Stimulated activated naive B cell treated with anti-CD40 and anti-IgM and Interleukin-4, amounts not matched to agents 10 μg/mL and 1 μg/mL and 100 μg/mL, for 72 hours (primary cell): ENCODE measurements at places on chromosomes 16 and 17.

- DNase-seq = no peak
Observed at GRCh38 chr17:50893183-50893993, 27.2 kb upstream of the TOB1 start.

- no peak for DNase-seq
Observed at GRCh38 chr17:32992321-32993033, 830 bp downstream of the SPACA3 start.

DNA sequence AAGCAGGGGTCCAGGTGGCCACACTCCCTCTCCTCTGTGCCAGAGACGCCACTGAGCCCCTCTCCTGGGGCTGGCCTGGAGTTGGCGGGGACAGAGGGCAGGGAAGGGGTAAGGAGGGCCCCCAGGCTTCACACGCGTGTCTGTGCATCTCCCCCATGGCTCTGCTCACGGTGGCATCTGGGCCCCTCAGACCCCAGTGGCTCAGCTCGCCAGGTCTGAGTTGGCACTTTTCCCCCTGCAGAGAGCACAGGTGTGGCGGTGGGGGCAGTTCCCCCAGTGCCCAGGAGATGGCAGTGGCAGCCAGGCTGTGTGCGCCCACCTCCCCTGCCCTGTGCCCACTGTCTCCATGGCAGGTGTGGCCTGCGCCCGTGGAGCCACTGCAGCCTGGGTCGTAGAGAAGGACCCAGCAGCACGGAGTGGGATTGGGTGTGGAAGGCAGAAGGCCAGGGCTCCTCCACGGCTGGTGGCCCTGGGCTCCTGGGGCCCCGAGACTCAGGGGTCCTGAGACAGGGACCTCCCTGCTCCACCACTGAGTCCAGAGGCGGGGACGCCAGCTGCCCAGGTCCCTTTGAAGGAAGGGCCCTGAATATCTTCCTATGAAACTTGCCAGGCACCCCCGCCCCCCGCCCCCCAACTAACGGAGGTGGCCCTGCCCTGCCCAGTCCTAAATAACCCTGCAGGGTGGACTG lies 4.3 kb upstream of the APRT start:
- DNase-seq = peak; percentile 49

DNA sequence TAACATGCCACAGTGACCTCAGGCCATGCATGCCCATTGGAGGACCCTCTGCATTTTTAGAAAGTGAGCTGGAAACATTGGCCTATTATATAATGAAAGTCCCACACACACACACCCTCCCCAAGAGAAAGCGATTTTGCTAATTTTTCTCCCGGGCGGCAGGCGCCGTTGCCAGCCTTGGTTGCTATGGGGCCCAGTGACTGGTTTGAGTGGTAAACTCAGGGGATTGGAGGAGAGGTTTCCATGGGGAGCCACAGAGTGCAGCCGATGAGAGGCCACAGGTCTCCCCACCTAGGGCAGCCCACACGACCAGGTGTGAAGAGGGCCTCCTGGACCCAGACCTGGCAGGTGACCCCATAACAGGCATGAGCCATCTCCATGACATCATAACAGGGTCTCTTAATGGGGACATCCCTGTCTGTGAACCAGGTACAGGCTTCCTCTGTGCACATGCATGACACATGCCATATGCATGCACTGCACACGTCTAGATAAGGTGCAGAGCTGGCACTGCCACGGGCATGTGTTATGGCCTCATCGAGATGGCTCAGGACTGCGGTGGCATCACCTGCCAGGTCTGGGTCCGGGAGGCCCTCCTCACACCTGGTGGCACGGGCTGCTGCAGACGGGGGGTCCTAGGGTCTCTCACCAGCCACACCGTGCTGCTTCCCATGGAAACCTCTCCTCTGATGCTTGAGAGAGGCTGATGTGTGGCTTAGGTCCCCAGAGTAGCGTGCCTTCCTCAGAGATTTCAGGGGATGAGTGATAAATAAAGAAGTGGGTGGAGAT lies 144.1 kb downstream of the RBFOX3 start:
- no peak for DNase-seq

DNA sequence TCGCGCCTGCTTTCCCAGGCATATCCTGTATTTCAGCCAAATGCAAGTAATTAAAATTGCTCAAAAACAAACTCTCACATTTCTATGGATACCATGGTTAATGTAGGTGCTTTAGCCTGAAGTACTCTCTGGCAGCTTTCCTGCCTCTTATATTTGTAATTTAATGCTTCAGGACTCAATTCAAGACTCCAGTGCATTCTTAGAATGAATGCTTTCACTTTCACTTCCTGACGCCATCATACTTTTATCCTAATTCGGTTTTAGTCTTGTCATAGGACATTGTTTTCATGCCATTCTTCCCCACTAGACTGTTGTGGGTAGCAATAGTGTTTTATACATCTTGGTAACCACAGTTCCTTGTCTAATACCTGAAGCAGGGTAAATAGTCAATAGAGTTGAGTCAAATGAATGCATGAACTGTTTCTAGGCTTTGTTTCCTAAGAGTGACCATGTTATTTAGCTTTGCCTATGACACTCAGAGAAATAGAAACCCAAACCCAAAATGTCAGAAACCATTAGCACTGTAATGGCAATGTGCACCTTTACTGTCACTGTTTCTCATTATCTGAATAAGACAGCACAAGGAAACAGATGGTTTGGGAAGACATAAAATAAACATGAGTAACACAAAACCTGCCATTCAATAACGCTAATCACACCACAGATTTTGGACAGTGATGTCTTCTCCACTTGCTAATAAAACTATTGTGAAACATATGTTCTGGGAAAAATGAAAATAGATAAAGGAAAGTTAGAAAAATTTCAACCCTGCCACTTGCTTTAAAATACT lies 705.5 kb downstream of the CDH11 start:
- DNase-seq = no peak

GRCh38 chr17:81416612-81417011 lies 21.4 kb downstream of the BAHCC1 start:
- no peak for DNase-seq

GRCh38 chr17:9509236-9509816 lies 66.3 kb downstream of the STX8 start:
- DNase-seq = no peak

GRCh38 chr17:39508987-39509386 lies 47.7 kb downstream of the CDK12 start:
- DNase-seq = no peak

GRCh38 chr17:688100-688989 lies 26.3 kb downstream of the VPS53 start:
- DNase-seq = no peak

GRCh38 chr17:35764123-35764991 lies 3.7 kb downstream of the C17orf50 start:
- DNase-seq = peak; percentile 86

GRCh38 chr16:27781195-27781524 lies 231.2 kb downstream of the KATNIP start:
- no peak for DNase-seq

- no peak for DNase-seq
Observed at GRCh38 chr16:54341892-54342776, 55.5 kb upstream of the IRX3 start.

DNA sequence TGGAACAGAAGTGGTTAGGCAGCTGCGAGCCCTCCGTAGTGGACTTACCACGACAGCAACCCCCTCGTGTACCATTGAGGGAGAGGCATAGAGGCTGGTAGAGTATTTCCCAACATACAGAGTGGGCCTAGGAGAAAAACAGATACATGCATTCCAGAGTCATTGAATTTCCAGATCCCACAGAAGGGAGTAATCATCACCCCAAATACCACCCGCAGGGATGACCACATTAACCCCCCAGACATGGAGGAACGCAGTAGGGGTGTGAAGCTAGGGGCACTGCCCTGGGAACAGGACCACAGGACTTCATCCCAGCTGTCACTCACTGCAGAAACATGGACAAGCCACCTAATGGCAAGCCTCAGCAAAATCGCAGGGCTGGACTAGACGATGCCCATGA lies 44.7 kb upstream of the ICAM2 start:
- no peak for DNase-seq

GRCh38 chr17:28949185-28950016 lies 1.9 kb downstream of the PHF12 start:
- DNase-seq = peak; percentile 78

DNA sequence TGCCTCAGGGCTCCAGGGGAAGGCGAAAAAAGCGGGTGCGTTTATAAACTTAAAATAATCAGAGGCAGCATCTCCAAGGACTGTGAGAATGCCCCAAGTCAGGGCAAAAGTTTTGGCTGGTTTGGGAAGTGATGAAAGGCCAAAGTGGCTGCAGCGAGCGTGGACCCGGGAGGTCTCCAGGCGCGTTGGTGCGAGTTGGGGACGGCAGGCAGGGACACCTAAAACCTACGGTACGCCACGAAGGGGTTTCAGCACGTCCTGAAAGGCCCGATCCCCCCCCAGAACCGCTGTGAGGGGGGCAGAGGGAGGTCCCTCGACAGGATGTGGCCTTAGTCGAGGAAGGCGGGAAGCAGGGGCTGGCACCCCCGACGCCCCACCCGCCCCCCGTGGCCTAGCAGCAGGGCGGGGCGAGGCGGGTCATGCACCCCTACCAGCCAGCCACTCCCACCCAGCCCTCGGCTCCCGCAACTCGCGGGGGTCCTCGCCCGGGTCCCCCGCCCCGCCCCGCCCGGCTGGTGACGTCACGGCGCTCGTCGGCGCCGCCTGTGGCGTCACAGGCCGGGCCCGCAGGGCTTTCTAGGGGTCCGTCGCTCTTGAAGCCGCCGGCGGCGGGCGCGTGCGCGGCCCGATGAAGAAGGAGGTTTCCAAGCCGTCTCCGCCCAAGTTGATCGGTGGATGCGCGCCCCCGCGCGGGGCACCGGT lies at the start of gene MYCBPAP:
MYCBPAP (plus strand) TSS at position 569 of the 702 bp plus-strand sequence. CDS start 236 bp downstream, outside the sequence.
- DNase-seq = peak; percentile 70

DNA sequence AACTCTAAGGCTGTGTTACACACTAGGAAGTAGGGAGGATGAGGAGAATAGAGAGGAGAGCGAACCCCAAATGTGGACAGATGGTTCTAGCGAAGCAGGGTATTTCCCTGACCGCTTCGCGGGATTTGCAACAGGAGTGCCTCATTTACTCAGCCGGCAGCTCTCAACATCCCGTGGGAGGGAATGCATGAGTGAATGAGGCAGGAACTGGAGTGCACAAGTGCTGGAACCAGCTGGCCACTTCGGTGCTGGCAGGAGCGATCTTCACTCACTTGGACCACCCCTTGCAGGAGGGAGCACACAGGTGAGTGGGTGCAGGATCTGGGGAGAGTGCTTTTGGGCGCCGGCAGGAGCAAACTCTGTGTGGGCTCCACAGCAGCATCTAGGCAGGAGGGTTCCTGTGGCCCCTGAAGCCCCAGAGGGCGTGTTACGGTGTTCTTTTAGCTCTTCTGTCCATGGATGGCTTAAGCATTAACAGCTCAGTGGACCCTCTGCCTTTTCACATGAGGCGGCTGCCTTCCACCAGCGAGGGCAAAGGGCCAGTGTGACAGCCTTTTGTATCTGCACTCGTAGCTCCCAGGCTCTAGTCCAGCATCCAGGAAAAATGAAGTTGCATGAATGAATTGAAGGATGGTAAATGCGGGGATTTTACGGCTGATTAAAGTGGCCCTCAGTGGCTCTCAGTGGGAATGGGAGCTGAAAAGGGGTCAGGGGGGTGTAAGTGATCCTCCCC lies 17.4 kb upstream of the ZNHIT3 start:
- no peak for DNase-seq

- no peak for DNase-seq
Observed at GRCh38 chr17:45828171-45828570, 16.5 kb upstream of the SPPL2C start.

GRCh38 chr17:5580969-5581368 lies 3.3 kb downstream of the NLRP1 start:
- no peak for DNase-seq

- DNase-seq = peak; percentile 42
Observed at GRCh38 chr17:27294689-27295630, 1.0 kb downstream of the WSB1 start.

GRCh38 chr17:11138023-11138422 lies 103.0 kb upstream of the SHISA6 start:
- DNase-seq = no peak

GRCh38 chr16:47888142-47888541 lies 267.7 kb downstream of the ABCC12 start:
- no peak for DNase-seq

DNA sequence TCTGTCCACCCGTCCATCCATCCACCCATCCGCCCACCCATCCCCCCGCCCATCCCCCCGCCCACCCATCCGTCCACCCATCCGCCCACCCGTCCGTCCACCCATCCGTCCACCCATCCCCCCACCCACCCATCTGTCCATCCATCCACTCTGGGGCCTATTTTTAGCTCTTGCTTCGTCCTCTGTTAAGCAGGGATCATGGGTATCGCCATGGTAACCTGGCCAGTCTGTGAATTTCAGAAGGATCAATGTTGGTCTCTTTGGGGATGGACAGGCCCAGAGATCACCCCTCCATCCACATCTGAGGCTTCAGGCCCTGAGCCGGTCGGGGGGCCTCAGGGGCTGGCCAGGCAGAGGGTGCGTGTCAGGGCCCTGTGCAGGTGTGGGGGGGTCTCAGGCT lies 15.2 kb upstream of the DPEP1 start:
- DNase-seq = no peak

- peak; percentile 21 for DNase-seq
Observed at GRCh38 chr17:1039511-1040215, 42.7 kb downstream of the TIMM22 start.

GRCh38 chr16:58119509-58119845 lies 9.7 kb downstream of the CFAP20 start:
- no peak for DNase-seq

DNA sequence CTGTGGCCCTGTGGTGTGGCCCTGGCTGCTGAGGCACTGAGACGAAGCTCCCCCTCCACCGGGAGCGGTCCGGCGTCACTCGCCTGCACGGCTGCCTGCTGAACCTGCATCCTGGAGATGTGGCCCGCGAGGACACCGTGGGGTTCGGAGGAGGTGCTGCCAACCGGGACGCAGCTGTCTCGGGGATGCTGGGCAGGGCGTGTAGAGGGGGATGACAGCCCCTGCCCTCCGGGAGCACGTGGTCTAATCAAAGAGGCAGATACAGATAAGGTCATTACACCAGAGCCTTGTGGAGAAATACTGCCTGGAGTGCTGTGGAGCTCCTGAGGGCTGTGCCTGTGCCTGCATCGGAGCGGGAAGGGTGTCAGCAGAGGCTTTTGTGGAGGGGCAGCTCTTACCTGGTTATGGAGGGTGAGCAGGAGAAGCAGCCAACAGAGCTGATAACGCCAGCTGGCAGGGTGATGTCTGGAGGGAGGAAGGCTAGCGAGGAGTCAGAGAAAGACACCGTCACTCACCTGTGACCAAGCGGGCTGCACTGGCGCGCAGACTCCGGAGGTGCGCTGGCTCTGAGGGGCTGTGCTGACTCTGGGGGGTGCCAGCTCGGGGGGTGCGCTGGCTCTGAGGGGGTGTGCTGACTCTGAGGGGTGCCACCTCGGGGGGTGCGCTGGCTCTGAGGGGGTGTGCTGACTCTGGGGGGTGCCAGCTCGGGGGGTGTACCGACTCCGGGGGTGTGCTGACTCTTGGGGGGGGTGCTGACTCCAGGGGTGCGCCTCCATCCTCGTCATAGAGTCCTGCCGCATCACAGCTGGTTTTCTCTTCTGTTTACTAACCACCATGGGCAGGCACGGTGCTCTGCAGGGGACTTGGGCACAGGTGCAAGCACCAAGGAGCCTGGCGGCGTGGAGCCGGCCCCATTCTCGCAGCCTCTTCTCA lies 104.7 kb upstream of the CHMP6 start:
- DNase-seq = no peak
